ENCODE measurements at places on chromosomes 6 and 20.

- no peak for DNase-seq
Measured at GRCh38 chr6:28996844-28997510, 8.1 kb downstream of the ZNF311 start.

GRCh38 chr6:44339763-44340625, 2.5 kb upstream of the SPATS1 start:
- no peak for DNase-seq

GRCh38 chr6:56311061-56311460, 63.7 kb upstream of the COL21A1 start:
- no peak for DNase-seq

DNA sequence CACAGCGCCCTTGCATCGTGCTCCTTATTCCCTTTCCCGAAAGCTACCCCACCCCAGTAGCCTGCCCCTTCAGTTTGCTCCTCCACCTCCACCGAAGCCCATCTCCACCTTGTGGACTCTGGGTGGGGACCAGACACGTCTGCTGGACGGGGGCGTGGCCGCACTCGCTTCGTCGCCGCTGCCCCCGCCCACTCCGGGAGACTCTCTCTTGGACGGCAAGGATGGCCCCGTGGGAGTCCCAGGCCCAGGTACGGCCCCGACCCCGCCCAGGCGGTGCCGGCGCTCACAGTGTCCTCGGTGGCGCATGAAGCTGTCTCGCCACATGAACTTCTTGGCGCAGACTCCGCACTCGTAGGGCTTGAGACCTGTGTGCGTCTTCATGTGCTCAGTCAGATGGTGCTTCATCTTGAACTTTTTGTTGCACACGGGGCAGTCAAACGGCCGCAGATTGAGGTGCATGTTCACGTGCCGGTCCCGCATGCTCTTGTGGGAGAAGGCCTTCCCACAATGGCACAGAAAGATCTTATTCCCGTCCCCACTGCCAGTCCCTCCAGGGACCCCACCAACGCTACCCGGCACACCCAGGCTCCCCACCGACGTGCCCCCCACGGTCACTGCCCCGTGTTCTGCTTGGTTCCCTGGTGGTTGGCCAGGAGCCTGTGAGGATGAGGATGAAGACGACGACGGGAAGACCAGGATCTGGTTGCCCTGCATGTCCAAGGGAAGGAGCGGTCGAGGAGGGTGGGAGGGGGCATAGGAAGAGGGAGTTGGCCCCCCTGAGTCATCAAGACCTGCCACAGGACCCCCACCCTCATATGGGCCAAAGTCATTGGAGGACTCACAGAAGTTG, 1.3 kb upstream of the TAPBP start:
- DNase-seq, result peak; percentile 67

GRCh38 chr6:29651413-29652197, 5.3 kb upstream of the MOG start:
- DNase-seq, result no peak

DNA sequence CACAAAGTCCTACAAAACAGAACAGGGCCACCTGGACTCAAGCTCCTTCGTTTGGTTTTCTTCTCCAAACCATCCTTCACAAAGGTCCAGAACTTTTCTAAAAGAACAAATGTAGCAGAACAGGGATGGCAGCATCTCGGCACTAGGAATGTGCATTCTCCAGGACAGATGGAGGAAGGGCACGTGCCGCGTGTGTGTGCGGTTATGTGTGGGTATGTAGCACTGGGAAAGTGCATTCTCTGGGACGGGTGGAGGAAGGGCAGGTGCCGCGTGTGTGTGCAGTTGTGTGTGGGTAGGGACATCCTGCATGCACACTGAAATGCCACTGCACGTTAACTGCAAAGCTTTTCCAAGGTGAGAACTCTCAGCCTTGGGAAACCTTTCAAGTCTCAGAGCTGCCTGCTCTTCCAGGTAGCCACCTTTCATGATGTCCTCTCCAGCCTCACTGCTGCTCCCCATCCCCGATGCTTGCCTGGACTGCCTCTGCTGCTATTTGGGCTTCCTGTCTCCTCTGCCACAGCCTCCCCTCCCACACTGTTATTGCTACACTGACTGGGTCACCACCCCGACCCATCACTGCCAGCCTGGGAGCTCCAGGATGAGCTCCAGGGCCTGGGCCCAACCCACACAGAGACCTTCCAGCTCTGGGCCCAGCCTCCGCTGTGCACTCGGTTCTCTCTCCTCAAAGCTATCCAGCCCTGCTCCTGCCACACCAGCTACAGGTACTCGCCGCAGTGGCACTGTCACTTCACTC, 47.6 kb downstream of the EZR start:
- no peak for DNase-seq

GRCh38 chr6:146972546-146972945, 231.7 kb upstream of the STXBP5 start:
- DNase-seq, result no peak
